ENCODE measurements at places on chromosomes 1 and 21. TPM values are rescaled to one million over a fixed set of nuclear protein-coding genes. Genes with fewer than 3 reads are reported as not detected.

GRCh38 chr1:3427711-3428704, 26.5 kb upstream of the ARHGEF16 start:
- no peak for DNase-seq

The COL18A1 gene
- 2.2 TPM for total RNA-seq

- DNase-seq, result no peak
Measured at GRCh38 chr1:47441450-47442106, 3.7 kb downstream of the FOXD2 start.

The PLA2G2E gene
- total RNA-seq, result not detected

DNA sequence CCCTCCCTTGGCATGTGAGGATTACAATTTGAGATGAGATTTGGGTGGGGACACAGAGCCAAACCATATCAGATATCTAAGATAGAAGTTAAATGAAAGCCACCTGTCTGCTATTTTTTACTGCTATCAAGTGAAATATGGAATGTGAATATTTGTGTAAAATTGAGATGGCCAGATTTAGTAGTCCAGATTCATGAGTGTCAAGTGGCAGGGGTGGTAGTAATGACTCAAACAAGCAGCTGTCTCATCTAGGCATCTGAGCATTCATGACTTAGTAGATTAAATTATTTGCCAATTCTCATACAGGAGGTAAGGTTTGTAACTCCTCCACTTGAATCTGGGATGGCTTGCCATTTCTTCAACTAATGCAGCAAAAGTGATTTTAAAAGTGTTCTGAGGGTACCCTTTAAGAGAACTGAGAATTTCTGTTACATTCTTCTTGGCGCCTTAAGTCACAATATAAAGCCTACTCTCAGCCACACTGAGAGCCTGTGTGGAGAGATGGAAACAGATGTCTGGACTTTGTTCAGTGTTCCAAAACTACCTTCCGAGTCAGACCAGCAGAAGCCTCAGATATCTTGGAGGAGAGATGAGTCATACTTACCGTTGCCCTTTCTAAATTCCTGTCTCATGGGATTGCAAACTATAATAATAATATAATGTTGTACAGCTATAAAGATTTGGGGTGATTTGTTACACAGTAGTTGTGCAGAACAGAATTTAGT, 1065.6 kb upstream of the TMPRSS15 start:
- no peak for DNase-seq

The DNASE2B gene
- total RNA-seq, result not detected

- DNase-seq, result no peak
Measured at GRCh38 chr1:202439308-202439707, 90.8 kb downstream of the PPP1R12B start.

DNA sequence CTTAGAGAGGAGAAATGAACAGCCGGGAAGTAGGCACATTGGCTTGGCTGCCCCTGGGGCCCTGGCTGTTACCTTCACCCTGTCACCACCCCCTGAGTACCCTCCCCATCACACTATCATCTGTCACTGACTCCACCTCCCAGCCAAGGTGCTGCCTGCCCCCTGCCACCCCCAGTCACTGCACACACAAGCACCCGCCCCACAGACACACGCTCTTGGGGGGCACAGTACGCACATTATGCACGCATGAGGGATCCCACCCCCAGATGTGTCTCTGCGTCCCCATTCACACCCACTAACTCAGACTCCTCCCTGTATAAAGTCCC, 223.3 kb downstream of the PTPRU start:
- DNase-seq, result no peak

- no peak for DNase-seq
Measured at GRCh38 chr1:229001467-229002011, 266.3 kb downstream of the RHOU start.

The SLC9C2 gene
- total RNA-seq, result not detected

All from CD8-positive, alpha-beta memory T cell (primary cell).